ENCODE measurements at places on chromosomes 11 and 22.

- DNase-seq = peak; percentile 23
These were observed 17.3 kb downstream of the TRAF6 start for GRCh38 chr11:36492724-36493304.

DNA sequence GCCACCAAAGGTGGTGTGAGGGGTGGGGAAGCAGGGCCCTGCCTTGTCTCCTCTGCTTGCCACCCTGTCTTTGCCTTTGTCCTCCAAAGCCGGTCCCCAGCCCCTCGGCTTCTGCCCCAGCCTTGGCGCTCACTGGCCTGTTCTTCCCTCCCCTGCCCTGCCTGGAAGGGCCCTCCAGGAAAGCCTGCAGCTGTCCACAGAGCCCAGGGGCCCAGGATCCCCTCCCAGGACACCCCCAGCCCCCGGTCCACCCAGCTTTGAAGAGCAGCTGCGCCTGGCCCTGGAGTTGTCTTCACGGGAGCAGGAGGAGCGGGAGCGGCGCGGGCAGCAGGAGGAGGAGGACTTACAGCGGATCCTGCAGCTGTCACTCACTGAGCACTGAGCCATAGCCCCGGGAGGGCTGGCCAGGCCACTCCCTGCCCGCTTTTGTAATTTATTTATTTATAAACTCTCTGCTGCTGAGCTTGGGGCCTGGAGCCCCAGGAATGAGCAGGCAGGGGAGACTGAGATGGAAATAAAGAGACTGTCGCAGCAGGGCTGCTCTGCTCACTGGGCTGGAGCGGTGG, 1.3 kb upstream of the SSH3 start:
- no peak for DNase-seq

DNA sequence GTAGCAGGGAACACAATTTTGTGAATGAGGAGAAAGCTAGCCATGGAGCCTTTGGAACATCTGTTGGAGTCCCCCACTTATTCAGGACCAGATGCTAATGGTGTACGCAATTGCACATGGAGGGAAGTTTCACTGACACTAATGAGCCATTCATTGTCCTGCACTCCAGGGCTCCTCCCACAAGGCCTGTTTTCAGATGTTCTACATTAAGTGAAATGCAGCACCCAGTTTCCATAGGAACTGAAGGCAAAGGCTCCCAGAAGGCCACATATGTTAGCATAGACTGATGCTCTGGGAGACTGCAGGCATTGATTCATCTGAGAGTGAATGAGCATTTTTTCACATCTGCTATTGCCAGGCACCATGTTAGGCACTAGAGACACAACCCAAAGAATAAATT, 399.5 kb downstream of the ETS1 start:
- no peak for DNase-seq

GRCh38 chr11:118338637-118339061, 3.9 kb downstream of the CD3D start:
- peak; percentile 81 for DNase-seq
